Stimulated activated CD8-positive, alpha-beta memory T cell treated with anti-CD3 and anti-CD28 coated beads, Interleukin-4, amount 100 ng/mL, for 1 hour (primary cell): ENCODE measurements at places on chromosomes 3 and 15.

- DNase-seq: no peak
These were observed 120.4 kb upstream of the IQSEC1 start for GRCh38 chr3:13193320-13194284.

- DNase-seq: no peak
These were observed 219.7 kb upstream of the SETMAR start for GRCh38 chr3:4083225-4084015.

DNA sequence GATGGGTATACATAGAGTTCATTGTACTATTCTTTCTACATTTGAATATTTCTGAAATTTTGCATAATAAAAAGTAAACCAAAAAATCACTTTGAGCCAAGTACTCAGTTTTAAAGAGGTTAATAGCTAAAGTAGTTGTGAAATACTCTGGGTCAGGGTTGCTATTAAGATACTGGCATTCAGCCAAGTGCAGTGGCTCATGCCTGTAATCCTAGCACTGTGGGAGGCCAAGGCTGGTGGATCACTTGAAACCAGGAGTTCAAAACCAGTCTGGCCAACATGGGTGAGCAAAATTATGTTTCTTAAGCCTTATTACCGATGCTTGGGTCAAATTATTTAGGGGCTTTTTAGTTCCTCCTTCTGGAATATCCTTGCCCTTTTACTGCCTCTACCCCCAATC lies 122.0 kb upstream of the MELTF start:
- no peak for DNase-seq

DNA sequence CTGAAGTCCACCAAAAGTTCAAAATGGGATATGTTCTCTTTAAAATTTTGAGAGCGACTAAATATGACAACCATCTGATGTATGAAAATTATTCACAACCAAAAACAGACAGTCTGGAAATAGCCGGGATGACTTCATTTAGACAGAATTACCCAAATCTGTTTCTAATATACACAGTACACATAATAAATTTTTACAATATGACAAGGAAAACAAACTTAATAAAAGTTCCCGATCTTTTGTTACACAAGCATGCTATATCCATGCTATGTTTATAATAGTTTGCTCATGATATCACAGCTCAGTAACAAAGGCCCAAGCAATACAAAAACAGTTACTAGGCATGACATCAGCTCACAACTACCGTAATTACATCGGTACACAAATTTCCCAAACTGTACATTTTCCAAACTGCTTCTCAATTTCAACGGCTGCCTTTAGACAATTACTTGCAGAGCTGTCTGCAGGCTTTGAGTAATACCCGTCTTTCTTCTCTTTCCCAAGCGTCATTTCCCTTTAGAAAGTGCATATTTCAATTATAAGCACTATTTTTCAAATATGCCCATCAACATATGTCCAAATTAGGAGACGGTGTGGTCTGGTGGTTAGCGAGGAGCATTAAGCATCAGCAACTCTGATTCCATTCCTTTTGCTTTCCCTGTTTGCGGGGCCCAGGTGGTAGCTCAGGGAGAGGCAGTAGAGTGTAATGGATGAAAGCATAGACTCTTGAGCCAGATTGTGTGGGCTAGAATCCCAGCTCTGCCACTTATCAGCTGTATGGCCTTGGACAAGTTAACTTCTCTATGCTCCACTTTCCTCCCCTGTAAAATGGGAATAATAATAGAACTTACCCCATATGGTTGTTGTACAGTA lies 481.2 kb downstream of the FOXP1 start:
- DNase-seq: no peak

- no peak for DNase-seq
These were observed 13.7 kb upstream of the U2SURP start for GRCh38 chr3:142987707-142988106.

DNA sequence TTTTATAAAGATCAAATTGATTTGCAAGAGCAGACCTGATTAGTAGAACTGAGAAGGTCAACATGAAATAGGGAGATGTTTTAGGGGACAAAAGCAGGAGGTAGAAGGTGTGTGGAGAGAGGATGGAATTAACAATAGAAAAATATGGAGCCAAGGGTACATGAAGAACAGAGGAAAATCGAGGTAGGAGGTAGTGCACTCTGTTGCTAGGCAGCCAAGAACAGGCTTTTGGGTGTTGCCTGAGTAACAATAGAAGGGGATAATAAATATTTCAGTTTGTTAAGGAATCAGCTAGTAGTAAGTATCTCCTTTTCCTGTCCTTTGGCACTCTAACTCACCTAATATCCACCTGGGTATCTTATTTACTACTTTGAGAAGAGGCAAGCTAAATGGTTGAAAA lies 9.2 kb downstream of the SPESP1 start:
- DNase-seq: no peak

GRCh38 chr3:178685591-178685906 lies 149.3 kb downstream of the KCNMB2 start:
- DNase-seq: no peak

DNA sequence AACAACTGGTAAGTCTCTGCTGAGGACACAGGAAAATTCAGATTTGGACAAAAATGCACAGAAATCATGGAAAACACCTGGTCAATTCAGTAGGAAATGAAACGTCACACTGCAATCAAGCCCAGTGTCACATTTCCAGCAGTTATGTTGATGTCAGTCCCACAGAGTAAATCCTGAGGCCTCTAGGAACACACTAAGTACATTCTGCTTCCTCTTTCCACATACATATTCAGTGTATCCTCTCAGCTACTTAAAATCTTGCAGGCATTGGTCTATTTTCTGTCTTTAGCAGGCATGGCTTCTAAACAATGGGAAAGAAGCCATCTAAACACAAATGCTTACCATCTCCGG lies 207.8 kb downstream of the PLCL2 start:
- DNase-seq: no peak

GRCh38 chr3:111769992-111770352 lies 89.1 kb upstream of the PHLDB2 start:
- DNase-seq: no peak

GRCh38 chr3:39019299-39019698 lies 32.4 kb downstream of the SCN11A start:
- no peak for DNase-seq
